ENCODE measurements at places on chromosomes 16 and 17.

DNA sequence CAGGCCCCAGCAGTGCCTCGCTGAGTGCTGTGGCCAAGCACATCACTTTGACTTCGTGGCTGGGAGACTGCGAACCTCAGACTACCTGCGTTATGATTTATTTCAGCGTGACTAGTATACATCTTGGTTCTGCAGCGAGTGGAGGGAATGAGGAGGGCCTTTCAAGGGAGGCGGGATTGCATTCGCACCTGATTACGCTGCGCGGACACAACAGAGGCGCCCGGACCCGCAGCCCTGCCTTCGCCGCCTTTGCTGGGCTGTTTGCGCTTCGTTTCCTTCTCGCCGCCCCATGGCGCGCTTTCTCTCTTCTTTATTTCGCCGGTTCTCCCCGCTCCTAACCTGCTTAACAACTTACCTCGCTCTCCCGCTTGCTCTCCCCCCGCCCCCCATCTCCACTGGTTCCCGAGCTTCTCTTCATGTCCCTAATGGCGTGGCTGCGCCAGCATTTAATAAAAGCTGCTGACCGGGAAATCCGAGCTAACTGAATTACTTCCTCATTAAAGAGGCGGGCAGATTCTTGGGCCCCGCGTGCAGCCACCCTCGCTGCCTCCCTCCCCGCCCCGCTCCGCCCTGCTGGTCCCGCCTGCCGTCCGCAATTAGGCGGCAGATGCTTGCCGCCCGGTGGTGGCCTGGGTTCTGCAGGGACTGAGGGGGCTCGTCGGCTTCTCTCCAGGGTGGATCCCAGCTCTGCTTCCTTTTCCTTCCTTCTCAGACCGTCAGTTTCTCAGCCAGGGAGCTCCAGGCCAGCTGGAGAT lies 257.6 kb upstream of the SDK2 start:
- DNase-seq = no peak

DNA sequence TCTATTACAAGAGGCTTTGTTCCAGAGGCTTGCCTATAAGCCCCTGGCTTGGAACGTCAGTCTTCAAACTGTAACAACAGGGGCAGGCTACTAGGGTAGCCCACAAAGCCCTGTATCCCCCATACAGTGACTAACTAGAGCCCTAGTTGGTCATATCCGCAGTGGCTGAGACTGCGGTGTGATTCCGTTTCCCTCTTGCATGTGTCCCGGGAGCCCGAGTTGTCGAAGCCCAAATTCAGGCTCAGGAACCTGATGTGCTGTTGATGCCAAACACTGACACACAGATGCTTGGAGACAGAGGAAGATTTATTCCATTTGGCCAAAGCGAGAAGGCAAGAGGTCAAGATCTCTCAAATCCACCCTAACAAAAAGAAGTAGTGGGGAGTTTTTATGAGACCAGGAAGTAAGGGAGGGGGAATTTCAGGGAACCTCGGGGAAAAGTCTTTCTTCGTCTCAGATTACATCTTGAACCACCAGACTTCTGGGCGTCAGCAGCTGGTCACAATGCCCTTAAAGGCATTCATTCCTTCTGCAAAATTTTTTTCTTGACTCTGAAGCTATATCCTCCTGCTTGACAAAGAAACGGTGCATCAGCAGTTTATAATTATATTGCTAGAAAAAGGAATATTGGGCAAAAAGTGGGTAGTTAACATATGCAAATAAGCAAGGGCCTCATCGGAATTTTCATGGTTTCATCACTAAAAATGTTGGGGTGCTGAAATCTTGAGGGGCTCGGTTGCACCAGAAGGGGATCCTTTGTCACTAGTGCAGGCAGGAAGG lies 879 bp downstream of the SLFN5 start:
- peak; percentile 22 for DNase-seq

DNA sequence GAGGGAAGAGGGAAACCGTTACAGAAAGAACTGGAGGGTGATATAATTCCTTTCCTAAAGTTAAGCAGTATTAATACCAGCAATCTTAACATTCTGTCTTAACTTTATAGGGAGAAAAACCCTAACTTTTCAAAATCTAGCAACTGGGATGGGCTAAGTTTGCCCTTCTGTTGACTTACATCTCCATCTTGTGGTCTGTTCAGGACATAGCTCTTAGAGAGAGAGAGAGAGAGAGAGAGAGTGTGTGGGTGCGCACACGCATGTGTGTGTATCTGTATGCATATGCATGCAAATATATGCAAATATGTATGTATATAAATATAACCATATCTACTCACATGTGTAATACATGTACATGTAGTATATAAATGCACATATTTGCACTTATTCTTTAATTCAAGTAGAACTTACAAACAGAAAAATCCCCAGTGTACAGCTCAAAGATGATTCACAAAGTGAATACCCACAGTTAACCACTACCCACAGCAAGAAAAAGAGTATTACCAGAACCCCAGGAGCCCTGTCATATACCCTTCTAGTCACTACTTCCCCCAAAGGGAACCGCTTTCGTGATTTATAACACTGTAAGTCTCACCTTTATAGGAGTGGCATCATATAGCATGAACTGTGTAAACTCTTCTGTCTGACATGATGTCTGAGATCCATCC lies 46.5 kb downstream of the STX8 start:
- DNase-seq = no peak

- no peak for DNase-seq
Observed at GRCh38 chr16:62869837-62870236, 833.6 kb upstream of the CDH8 start.

DNA sequence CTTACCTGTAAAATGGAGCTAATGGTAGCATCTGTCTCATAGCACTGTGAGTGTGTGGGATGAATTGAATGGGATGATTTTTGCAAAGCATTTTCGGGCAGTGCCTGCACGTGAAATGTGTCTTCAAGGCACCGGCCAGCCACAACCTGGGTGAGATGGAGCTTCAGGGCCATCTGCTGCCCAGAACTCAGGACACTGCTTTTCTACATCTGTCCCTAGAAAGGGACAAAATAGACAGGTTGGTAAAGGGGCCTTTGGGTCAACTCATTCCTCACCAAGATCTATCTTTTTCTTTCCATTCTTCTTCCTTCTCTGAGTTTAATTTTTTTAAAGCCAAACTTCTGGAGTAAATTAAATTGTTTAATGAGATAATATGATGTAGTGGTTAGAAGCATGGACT lies 106.5 kb downstream of the UTP18 start:
- DNase-seq = no peak

GRCh38 chr16:79609861-79610260 lies 9.3 kb upstream of the MAF start:
- DNase-seq = no peak

DNA sequence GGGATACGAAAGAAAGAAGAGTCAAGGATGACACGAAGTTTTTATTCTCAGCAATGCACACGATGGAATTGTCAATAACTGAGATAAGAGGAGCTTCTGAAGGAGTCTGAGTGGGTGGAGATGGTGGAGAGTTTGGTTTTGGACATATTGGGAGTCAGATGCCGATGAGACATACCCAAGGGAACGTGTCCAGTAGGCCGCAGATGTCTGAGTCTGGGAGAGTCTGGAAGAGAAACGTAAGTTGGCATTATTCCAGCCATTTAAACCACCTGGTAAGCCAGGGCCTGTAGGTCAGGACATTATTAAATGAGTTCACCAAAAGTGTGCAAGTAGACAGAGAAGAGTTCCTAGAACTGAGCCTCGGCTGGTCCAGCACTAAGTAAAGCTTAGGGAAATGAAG lies 478.3 kb upstream of the CDH5 start:
- DNase-seq = no peak

- DNase-seq = no peak
Observed at GRCh38 chr17:78999947-79000395, 9.6 kb downstream of the CANT1 start.

DNA sequence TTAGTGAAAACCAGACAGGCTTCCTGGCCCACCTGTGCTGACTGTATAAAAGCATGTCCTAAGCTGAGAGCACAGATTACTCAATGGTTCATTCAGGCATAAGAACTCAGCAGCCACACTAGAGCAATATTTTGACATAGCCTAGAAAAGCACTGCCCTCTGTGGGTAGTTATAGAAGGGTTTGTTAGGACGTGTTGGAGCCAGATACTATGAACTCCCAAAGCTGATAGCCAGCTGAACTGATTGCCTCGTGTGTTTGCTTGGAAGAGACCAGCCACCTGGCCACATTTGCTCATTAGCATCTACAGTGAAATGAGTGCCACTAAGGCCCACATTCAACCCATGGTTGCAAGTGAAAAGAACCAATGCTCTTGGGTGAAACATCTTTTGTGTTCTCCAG lies 30.8 kb upstream of the ABCA5 start:
- no peak for DNase-seq

DNA sequence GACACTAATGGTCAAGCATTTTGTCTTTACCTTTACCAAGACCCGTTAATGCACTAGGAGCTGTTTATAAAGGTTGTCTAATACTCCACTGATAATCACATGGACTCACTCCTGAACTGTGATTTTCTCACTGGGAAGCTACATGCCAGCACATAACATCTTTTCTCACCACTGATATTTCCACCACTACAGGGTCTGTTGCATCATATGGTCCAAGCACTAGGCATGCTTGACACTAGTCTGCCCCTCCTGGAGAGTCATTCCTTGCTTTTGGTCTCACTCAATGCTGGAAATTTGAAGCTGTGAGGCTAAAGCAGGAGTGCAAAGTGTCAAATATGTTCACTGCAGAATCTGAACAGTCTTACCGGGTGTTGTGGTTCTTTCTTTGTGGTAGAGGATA lies 1576.8 kb downstream of the CDH8 start:
- no peak for DNase-seq

DNA sequence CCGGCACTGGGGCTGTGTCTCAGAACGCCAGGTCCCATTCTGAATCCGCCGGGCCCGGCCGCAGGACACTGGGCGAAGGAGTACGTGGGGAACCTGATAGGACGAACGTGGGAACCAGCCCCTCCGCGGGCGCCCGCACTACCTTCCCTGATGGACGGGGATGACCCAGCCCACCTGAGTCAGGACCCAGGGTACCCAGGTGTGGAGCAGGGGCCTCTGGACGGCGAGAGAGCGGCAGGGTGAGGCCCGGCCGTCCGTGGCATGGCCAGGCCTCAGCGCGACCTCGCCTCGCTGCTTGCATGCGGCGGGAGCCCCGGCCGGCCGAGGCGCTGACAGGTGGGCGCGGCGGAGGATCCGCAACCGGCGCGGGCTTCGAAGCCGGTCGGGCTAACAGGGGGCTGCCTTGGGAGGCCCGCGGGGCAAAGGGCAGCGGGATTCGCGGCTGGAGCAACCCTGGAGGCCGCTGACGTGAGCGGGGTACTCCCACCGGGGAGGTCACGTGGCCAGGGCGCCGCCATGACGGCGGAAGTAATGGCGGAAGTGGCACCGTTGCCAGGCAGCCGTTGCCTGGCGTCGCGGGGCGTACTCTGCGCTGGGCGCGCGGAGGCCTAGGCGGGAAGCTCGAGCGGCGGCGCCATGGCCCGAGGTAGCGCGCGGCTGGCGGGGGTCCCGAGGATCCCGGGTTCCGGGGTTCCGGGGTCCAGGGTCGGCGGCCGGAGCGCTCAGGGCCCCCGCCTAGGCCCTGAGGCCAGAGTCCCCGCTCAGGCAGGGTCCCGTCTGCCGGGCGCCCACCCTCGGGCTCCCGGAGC lies at the start of gene WDR90:
Gene WDR90 (plus strand): TSS at position 585 of the 809 bp plus-strand sequence. CDS start 52 bp downstream, at position 637.
- DNase-seq = peak; percentile 94

GRCh38 chr17:37824534-37825485 lies 80.0 kb upstream of the HNF1B start:
- no peak for DNase-seq

GRCh38 chr17:733743-734142 lies 1.3 kb downstream of the TLCD3A start:
- DNase-seq = no peak

DNA sequence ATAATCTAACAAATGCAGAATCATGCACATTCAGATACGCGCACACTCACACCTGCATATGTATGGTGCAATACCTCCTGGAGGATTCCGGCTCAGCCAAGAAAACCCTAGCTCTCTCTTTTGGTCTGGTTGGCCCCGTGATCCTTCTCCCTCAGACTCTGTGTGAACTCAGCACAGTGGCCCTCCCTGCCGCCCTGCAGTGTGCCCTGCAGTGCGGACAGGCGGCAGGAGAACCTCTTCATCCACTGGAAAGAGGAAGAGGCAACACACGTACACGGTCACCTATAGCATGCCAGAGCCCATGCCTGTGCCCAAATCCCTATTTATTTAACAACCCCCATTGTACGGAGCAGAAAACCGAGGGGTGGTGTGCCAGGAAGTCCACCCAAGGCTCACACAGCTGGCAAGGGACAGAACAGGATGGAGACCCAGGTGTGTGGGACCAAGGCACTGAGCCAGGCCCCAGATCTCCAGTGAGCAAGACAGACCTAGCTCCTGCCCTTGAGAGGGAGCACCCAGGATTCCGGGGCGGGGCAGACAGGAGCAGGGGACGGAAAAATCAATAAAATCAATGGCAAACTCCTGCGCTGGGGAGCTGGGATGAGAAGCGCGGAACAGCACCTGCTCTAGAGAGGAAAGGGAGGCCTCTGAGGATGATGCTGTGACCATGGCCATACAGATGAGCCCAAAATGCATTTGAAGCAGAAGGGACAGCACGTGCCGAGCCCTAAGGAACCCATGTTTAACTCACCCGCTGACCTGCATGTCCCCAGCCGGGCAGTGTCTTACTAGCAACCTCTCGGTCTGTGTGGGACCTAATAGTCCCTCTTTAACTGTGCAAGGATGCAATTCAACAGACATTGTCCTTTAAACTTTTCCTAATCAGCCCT lies 54.7 kb upstream of the CIBAR2 start:
- no peak for DNase-seq

DNA sequence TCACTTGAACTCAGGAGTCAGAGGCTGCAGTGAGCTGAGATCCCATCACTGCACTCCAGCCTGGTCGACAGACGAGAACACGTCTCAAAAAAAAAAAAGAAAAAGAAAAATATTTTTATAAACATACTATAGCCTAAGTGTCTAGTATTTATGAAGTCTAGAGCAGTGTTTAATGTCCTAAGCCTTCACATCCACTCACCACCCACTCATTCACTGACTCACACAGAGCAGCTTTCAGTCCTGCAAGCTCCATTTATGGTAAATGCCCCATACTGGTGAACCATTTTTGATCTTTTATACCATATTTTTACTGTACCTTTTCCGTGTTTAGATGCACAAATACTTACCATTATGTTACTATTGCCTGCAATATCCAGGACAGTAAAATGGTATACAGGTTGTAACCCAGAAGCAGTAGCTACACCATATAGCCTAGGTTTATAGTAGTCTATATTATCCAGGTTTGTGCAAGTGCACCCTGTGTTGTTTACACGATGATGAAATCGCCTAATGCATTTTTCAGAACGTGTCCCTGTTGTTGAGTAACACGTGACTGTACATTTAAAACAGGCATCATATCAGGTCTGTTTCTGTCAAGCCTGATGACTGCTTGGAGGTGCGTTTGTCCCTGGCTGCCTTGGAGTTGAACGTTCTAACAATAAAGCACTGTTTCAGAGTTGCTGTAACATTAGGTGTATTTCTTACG lies 10.1 kb downstream of the NUDT7 start:
- DNase-seq = no peak

- peak; percentile 85 for DNase-seq
Observed at GRCh38 chr16:3021449-3022207, 1.5 kb downstream of the TNFRSF12A start.

GRCh38 chr17:49053171-49053829 lies 56.1 kb downstream of the IGF2BP1 start:
- DNase-seq = no peak

- no peak for DNase-seq
Observed at GRCh38 chr16:89495121-89495520, 4.8 kb upstream of the ANKRD11 start.
